ENCODE measurements at places on chromosomes 1 and 21. TPM values are rescaled to one million over a fixed set of nuclear protein-coding genes. Genes with fewer than 3 reads are reported as not detected.

- no peak overlapping the region for H3K27ac ChIP-seq
- no peak for DNase-seq
- H3K36me3 ChIP-seq = no peaks in the 10 kb centered on the region
- no peaks in the 10 kb centered on the region for H3K27me3 ChIP-seq
- H3K4me1 ChIP-seq = no peaks in the 10 kb centered on the region
Observed at GRCh38 chr1:183444243-183444642, 26.1 kb upstream of the NMNAT2 start.

DNA sequence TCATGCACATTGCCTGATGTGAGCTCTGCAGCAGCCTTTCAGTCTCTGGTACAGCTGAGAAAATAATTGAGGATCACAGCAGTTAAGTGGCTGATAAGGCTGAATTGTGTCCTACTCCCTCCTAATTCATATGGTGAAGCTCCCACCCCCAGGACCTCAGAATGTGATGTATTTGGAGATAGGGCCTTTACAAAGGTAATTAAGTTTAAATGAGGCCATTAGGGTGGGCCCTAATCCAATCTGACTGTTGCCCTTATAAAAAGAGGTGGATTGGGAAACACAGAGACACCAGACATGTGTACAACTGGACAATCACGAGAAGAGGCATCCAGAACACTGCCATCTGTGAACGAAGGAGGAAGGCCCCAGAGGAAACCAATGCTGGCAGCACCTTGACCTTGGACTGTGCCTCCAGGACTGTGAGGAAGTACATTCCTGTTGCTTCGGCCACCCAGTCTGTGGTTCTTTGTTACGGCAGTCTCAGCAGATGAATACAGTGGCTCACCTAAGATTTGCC is 148.1 kb downstream of the TRABD2B start:
- DNase-seq = no peak
- H3K4me1 ChIP-seq = no peaks in the 10 kb centered on the region
- no peak overlapping the region for H3K27ac ChIP-seq
- H3K36me3 ChIP-seq = no peaks in the 10 kb centered on the region

DNA sequence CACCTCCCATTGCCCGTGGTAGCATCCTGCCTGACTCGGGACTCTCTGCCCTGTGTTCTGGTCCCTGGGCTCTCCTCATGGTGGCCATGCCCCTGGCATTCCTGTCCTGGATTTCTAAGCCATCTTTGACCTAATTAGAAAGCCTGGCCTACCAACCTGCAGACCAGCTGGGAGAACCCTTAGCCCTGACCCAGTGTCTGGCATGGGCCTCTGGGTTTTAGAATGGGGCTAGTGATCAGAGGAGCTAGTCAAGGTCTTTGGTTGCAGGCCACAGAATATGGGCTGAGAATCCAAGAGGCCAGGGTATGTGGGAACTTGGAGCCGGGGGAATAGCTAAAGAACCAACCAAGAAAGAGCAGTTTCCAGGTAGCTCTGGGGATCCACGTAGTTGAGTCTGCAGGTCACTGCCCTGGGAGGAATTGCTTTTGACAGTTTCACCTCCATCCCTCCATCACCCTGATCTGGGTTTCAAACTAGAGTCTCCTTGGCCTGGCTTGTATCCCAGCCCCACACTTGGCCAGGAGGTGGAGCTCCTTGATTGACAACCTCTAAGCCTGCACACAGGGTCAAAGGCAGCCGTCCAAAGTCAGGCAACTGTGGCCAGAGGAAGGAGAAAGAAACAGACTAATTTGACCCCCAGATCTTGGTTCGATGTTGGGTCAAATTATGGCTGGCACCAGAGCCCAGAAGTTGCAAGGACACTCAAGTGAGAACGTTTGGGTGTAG is 54.7 kb upstream of the ABCG1 start:
- H3K36me3 ChIP-seq = no peaks in the 10 kb centered on the region
- H3K4me1 ChIP-seq = peaks cover 14% of the 10 kb centered on the region
- H3K4me3 ChIP-seq = no peak overlapping the region
- no peak for DNase-seq
- peaks cover 3% of the 10 kb centered on the region for H3K27me3 ChIP-seq
- H3K27ac ChIP-seq = no peak overlapping the region

DNA sequence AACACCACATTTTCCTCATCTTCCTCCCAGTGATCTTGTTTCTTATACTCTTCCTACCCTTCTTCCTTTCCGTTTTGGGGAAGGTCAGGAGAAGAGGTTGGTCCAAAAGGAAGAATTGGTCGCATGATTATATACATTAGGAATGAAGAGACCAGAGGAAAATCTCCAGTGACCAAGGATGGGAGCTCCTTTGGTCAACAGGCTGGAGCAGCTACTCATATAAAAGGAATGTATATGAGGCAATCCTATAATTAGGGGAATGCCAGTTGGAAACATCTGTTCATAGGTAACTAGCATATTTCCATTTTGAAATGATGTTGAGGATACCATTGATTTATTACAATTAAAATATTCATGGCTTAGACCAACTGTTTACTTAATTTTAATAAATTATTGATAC is 114.5 kb downstream of the LRRC40 start:
- H3K27me3 ChIP-seq = peaks cover 6% of the 10 kb centered on the region
- no peak overlapping the region for H3K4me3 ChIP-seq
- H3K27ac ChIP-seq = no peak overlapping the region

DNA sequence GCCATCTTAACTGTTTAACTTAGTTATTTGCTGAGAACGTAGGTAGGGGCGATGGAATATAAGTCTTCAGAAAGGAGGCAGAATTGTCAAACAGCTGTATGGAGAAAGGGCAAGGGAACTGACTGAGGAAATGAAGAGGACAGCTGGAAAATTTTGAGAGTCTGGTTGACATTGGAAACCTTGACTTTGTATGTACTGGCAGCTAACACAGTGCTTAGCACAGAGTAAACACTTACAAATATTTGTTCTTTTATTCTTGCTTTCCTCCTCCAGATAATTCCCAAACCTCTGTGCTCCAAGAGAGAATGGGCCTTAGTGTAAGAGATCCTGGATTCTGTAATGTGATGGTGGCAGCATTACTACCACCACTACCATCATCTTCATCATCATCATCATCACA is 91.3 kb downstream of the ZSCAN20 start:
- no peaks in the 10 kb centered on the region for H3K4me1 ChIP-seq
- H3K27me3 ChIP-seq = peaks cover 17% of the 10 kb centered on the region
- no peak overlapping the region for H3K27ac ChIP-seq
- H3K36me3 ChIP-seq = no peaks in the 10 kb centered on the region
- no peak overlapping the region for H3K4me3 ChIP-seq

DNA sequence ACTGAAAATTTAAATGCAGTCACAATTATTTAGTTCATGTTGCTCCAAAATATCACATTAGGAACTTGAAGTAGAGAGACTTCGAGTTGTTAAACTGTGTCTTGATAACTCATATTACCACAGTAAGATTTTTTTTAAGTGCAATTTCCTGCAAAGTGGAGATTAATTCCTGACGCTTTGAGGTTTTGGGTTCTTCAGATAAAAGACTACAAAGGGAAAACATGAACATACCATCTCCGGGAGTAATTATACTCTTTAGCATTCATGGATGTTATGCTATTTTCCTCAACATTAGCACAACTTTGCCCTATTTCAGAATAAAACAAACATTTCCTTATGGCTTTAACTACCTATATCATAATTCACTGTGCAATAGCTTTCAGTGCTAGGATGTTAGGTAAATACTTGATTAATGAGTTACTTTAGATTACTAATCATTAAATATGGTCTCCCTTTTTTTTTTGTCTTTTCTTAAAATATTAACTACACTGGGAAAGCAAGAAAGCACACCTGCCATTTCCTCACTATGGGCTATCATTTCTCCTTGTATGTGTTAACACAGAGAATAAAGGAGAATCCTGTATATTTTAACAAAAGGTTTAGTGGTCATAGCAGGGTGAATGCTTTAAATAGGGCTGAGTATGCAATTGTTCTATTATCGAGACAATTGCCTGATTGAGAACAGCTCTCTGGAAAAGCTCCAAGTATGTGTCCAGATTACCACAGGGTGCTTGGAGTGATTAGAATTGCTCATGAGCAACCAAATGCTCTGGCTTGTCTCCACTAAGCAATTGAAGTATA is 252.5 kb upstream of the C1orf105 start:
- no peaks in the 10 kb centered on the region for H3K36me3 ChIP-seq
- no peak overlapping the region for H3K4me3 ChIP-seq
- H3K27me3 ChIP-seq = no peaks in the 10 kb centered on the region
- no peak for DNase-seq

DNA sequence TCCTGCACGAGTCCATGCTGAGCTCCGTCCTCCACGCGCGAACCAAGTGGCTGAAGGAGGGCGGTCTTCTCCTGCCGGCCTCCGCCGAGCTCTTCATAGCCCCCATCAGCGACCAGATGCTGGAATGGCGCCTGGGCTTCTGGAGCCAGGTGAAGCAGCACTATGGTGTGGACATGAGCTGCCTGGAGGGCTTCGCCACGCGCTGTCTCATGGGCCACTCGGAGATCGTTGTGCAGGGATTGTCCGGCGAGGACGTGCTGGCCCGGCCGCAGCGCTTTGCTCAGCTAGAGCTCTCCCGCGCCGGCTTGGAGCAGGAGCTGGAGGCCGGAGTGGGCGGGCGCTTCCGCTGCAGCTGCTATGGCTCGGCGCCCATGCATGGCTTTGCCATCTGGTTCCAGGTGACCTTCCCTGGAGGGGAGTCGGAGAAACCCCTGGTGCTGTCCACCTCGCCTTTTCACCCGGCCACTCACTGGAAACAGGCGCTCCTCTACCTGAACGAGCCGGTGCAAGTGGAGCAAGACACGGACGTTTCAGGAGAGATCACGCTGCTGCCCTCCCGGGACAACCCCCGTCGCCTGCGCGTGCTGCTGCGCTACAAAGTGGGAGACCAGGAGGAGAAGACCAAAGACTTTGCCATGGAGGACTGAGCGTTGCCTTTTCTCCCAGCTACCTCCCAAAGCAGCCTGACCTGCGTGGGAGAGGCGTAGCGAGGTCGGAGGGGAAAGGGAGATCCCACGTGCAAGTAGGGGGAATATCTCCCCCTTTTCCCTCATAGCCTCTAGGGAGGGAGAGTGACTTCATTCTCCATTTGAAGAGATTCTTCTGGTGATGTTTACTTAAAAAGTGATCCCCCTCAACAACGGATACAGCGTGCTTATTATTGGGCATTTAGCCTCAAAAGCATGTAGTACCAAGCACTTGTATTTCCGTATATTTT is 991 bp downstream of the PRMT6 start:
- H3K4me3 ChIP-seq = peak overlapping the region; percentile 94
- H3K36me3 ChIP-seq = peaks cover 30% of the 10 kb centered on the region
- DNase-seq = peak; percentile 44

DNA sequence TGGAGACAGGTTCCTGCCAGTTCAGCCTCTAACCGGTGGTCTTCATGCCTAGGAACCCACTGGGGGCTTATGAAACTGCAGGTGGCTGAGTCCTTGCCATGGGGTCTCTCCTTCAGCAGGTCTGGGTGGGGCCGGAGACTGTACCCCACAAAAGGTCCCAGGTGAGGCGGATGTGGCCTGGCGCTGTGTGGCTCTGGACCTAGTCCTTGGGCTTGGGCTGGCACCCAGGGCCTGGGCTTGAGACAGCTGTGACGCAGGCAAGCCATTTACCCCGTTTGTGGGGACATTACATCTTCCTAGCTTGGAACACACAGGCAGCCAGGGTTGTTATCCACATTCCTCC is 5.9 kb upstream of the SLX9 start:
- DNase-seq = no peak
- H3K27me3 ChIP-seq = no peaks in the 10 kb centered on the region

GRCh38 chr1:157450106-157450505 is 102.2 kb downstream of the FCRL5 start:
- no peaks in the 10 kb centered on the region for H3K36me3 ChIP-seq
- no peak overlapping the region for H3K27ac ChIP-seq
- no peak overlapping the region for H3K4me3 ChIP-seq
- H3K4me1 ChIP-seq = no peaks in the 10 kb centered on the region
- H3K27me3 ChIP-seq = peaks cover 4% of the 10 kb centered on the region
- DNase-seq = no peak

DNA sequence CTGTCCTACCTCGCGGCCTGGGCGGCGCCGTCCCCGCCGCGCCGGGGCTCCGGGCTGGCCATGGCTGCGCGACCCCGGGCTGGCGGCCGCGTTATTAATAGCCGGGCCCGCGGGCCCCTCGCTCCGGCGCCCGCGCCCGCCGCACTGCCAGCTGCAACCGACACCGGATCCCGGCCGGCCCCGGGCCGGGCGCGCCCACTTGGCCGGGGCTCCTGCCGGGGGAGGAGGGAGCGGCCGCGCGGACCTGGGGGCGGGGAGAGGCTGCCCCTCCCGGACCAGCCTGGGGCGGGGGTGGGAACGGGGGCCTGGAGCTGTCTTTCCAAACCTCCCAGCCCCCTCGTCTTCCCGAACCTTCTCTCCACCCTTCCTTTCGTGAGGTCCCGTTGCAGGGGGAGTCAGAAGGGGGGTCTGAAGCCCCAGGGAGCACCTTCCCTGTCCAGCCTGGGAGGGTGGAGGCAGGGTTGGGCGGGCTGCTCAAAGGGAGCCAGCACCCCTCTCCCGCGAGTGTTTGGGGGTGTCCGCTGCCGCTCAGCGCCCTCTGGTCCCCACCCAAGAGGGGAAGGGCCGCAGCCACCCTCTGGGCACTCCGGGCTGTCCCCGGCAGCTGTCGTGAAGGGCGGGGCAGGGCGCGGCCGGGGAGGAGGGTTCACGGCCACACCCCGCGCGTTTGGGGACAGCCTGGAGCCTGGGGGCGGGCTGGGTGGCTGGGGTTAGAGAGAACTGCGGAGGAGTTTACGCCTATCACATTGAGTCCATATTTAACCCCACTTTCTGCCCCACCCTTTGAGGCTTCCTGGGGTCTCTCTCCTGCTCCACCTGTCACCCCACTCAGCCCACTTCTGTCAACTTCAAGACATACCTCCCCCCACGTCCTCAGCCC is at the start of gene SYNC:
TSS of gene SYNC (minus strand) at position 172 of the 880 bp plus-strand sequence. CDS start at position 62, 110 bp downstream.
- peak within 1 kb of the TSS; percentile 75 for H3K4me3 ChIP-seq
- peaks cover 21% of the 10 kb centered on the region for H3K4me1 ChIP-seq
- peaks cover 33% of the 10 kb centered on the region for H3K27me3 ChIP-seq
- DNase-seq = peak; percentile 30
- H3K27ac ChIP-seq = no peak within 1 kb of the TSS

DNA sequence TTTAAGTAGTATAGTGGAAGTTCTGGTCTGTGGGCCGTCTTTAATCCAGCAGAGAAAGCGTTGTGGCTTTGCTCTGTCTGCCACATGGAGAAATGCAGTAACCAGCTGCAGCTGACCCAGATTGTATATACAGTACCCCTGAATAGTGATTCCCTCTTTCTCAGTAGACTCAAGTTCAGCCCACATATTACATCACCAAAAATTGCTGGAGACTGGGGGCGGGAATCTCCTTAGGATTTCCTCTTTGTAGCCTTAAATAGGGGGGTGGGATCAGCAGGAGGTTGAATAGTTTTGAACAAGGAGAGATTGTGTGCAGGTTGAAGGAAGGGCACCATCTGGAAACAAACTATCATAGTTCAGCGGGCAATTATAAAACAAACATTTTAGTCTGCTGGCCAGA is at the start of gene ANGPTL1:
TSS of gene ANGPTL1 (minus strand) at position 134 of the 400 bp plus-strand sequence. CDS start 5,301 bp downstream, outside the sequence.
- peak within 1 kb of the TSS; percentile 77 for H3K27ac ChIP-seq
- H3K4me3 ChIP-seq = no peak within 1 kb of the TSS
- DNase-seq = no peak
- no peaks in the 10 kb centered on the region for H3K27me3 ChIP-seq
- H3K36me3 ChIP-seq = peaks cover 56% of the 10 kb centered on the region
- H3K4me1 ChIP-seq = peaks cover 39% of the 10 kb centered on the region

The SIM2 gene
- not detected for total RNA-seq

The LCA5L gene
- total RNA-seq = 0.86 TPM

The RBM8A gene
- total RNA-seq = 201 TPM

The CYP4A11 gene
- not detected for total RNA-seq

Measured in activated B cell treated with CpG ODN at 0.5 μM for 24 hours (primary cell).